ENCODE measurements at places on chromosomes 13 and 19. TPM values are rescaled to one million over a fixed set of nuclear protein-coding genes. Genes with fewer than 3 reads are reported as not detected.

GRCh38 chr13:75071395-75071794 lies 410.6 kb downstream of the TBC1D4 start:
- no peak overlapping the region for H3K27ac ChIP-seq
- DNase-seq = no peak
- no peaks in the 10 kb centered on the region for H3K27me3 ChIP-seq

RDH13 gene
- 31.1 TPM for total RNA-seq

DNA sequence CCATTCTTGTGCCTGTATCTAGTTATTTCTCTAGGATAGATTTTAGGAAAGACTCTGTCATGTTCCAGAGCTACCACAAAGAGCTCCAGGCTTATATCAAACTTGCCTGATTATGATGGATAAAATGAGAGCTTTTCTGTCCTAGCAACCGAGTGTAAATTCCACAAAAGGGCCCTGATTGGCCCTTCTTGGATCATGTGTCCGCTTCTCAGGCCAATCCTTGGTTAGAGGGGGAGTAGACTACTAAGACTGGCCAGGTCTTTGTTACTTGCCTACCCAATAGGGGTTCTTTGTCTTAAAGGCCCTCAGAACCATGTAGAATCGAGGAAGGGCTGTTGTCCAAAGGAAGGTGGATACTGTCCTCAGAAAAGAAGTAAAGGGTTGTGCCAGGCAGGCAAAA lies 2.4 kb downstream of the DHX34 start:
- peaks cover 15% of the 10 kb centered on the region for H3K4me1 ChIP-seq
- H3K27ac ChIP-seq = no peak overlapping the region
- H3K27me3 ChIP-seq = no peaks in the 10 kb centered on the region
- DNase-seq = peak; percentile 41
- peaks cover 28% of the 10 kb centered on the region for H3K36me3 ChIP-seq
- no peak overlapping the region for H3K4me3 ChIP-seq

LHB gene
- 3.7 TPM for total RNA-seq

- no peaks in the 10 kb centered on the region for H3K4me1 ChIP-seq
- H3K27me3 ChIP-seq = no peaks in the 10 kb centered on the region
- no peak for DNase-seq
- H3K4me3 ChIP-seq = no peak overlapping the region
Observed at GRCh38 chr13:53152057-53152421, 123.4 kb downstream of the OLFM4 start.

CAPN12 gene
- 8.8 TPM for total RNA-seq

DNA sequence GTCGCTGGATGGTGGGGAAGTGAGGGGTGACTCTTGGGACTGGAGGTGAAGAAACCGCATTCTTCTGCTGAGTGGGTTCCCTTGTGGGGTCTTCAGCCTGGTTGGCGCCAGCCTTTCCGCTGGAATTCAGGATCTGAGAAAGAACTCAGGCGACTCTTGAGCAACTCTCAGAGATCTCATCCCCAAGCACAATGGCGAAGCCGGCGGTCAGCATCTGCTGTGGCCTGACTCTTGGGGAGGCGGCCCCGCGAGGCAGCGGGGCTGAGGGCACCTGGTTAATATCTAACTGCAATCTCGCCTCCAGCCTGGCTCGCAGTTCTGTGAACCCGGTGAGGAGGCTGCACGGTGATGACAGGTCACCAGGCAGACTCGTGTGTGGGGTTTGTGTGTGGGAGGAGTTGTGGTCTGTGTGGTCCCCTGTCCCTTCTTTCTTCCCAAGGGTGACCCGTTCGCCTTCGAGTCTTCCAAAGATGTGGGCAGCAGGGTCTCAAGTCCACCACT lies 883 bp downstream of the ZNF441 start:
- H3K4me3 ChIP-seq = peak overlapping the region; percentile 56
- DNase-seq = no peak
- H3K27me3 ChIP-seq = no peaks in the 10 kb centered on the region
- H3K27ac ChIP-seq = no peak overlapping the region
- no peaks in the 10 kb centered on the region for H3K36me3 ChIP-seq

DNA sequence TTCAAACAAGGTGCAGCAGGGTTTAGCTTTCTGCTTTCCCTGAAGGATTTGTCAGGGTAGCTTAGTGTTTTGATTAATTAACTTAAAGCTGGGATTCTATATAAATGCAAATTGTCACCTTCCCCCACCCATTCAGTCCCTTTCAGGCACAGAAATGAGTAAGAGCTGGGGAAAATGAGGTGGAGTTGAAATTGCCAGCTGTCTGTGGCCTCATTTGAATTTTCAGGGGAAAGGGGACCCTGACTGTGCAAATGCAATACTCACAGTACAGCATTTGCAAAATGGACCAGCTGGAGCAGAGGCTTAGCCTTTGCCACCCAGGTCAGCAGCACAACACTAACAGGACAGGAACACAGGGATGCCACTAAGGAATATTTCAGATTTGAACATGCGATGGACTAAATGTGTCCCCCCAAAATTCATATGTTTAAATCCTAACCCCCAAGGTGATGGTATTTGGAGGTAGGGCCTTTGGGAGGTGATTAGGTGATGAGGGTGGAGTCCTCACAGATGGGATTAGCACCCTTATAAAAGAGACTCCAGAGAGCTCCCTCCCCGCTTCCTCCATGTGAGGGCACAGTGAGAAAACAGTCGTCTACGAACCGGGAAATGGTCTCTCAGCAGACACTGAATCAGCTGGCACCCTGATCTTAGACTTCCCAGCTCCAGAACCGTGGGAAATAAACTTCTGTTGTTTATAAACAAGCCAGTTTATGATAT lies 59.5 kb upstream of the CYSLTR2 start:
- no peak for DNase-seq
- no peaks in the 10 kb centered on the region for H3K36me3 ChIP-seq
- H3K4me1 ChIP-seq = no peaks in the 10 kb centered on the region
- H3K4me3 ChIP-seq = no peak overlapping the region

- H3K27ac ChIP-seq = peak overlapping the region; percentile 92
- H3K27me3 ChIP-seq = no peaks in the 10 kb centered on the region
- no peak for DNase-seq
- H3K36me3 ChIP-seq = peaks cover 39% of the 10 kb centered on the region
- H3K4me3 ChIP-seq = peak overlapping the region; percentile 87
- peaks cover 24% of the 10 kb centered on the region for H3K4me1 ChIP-seq
Observed at GRCh38 chr19:5624018-5624663, 1.3 kb downstream of the SAFB start.

SPACA4 gene
- not detected for total RNA-seq

DNA sequence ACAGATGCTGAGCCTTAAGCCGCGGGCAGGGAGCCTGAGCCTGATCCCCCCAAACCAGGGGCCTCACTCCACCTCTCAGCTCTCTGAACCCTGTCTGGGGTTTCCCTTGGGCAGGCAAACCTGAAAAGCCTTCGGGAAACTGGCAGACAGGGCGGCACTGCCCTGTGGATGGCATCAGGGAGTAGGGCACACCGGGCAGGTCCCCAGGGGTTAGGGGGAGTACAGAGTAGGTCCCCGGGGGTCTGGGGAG lies 9.7 kb downstream of the MKNK2 start:
- no peak for DNase-seq
- no peak overlapping the region for H3K4me3 ChIP-seq
- H3K27me3 ChIP-seq = no peaks in the 10 kb centered on the region
- H3K36me3 ChIP-seq = peaks cover 37% of the 10 kb centered on the region
- peaks cover 17% of the 10 kb centered on the region for H3K4me1 ChIP-seq

GRCh38 chr19:54677217-54677616 lies 14.4 kb downstream of the LILRB4 start:
- no peaks in the 10 kb centered on the region for H3K36me3 ChIP-seq
- H3K4me3 ChIP-seq = no peak overlapping the region
- DNase-seq = no peak
- H3K27me3 ChIP-seq = peaks cover 7% of the 10 kb centered on the region
- no peaks in the 10 kb centered on the region for H3K4me1 ChIP-seq

DNA sequence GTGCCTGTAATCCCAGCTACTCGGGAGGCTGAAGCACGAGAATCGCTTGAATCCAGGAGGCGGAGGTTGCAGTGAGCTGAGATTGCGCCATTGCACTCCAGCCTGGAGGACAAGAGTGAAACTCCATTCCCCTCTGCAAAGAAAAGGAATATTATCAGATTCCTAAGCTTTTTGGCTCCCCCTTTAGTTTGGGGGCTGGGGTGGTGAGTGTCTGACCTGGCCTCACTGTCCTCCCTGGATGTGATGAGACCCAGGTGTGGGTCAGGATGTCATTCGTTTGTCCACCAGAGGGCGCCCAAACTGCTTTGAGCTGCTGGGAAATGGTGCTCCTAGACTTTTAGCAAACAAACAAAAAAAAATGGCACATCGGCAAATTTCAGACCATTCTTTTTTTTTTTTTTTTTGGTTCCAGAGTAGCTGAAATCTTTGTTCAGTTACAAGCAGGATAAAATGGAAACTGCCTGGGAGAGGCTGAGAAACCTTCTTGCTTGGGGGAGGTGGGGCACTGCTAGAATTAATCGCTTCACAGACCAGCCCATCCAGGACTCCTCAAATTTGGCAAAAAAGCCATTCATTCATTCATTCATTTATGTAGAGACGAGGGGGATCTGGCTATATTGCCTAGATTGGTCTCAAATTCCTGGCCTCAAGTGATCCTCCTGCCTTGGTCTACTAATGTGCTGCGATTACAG lies 29.4 kb downstream of the SPC24 start:
- no peak overlapping the region for H3K27ac ChIP-seq
- DNase-seq = peak; percentile 39
- peaks cover 43% of the 10 kb centered on the region for H3K36me3 ChIP-seq
- no peak overlapping the region for H3K4me3 ChIP-seq
- H3K27me3 ChIP-seq = no peaks in the 10 kb centered on the region

ZNF534 gene
- not detected for total RNA-seq

HSPB6 gene
- total RNA-seq = 0.93 TPM

- no peaks in the 10 kb centered on the region for H3K27me3 ChIP-seq
- no peak for DNase-seq
- H3K27ac ChIP-seq = no peak overlapping the region
- H3K4me1 ChIP-seq = no peaks in the 10 kb centered on the region
- peaks cover 7% of the 10 kb centered on the region for H3K36me3 ChIP-seq
- no peak overlapping the region for H3K4me3 ChIP-seq
Observed at GRCh38 chr19:5083547-5083965, 114.6 kb downstream of the KDM4B start.

FBXW9 gene
- total RNA-seq = 14.0 TPM

DNA sequence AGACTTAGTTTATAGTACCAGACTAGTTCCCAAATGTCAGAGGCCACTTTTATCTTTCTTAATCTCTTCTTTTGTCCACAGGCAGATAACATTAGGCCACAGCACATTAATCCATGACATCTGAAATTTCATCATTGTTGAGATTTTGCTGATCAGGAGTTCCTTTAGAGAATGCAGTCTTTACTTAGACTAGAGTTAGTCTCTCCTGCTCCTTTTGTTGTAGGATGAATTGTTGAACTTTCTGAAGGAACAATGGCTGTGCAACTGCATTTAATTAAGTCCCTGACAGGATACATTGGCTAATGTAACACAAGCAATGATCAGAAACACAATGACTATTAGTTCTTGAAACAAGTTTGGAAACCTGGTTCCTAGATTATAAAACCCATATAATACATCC lies 266.3 kb downstream of the PCDH20 start:
- no peaks in the 10 kb centered on the region for H3K27me3 ChIP-seq
- no peak overlapping the region for H3K4me3 ChIP-seq
- H3K27ac ChIP-seq = no peak overlapping the region
- H3K36me3 ChIP-seq = no peaks in the 10 kb centered on the region
- H3K4me1 ChIP-seq = no peaks in the 10 kb centered on the region

- H3K4me1 ChIP-seq = no peaks in the 10 kb centered on the region
- no peaks in the 10 kb centered on the region for H3K27me3 ChIP-seq
- no peak overlapping the region for H3K4me3 ChIP-seq
- no peaks in the 10 kb centered on the region for H3K36me3 ChIP-seq
- no peak overlapping the region for H3K27ac ChIP-seq
Observed at GRCh38 chr13:95957331-95957730, 95.9 kb downstream of the UGGT2 start.

ZNF99 gene
- total RNA-seq = not detected

DNA sequence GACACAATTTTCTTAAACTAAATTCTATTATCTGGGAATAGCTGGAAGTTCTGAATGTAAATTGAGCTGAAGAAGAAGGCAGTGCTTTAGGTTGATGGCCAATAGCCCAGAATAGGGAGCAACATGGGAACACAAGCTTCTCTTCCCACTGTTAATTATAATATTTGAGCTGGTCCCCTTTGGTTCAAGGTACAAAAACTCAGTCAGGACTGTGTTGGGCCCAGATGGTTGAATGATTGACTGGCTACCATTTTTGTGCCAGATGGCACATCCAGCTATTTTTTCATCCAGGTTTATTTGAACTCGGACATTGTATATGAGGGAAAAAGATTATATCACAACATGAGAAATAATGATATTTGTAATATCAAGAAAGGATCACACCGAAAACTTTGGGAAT lies 458.9 kb downstream of the SLITRK1 start:
- no peaks in the 10 kb centered on the region for H3K27me3 ChIP-seq
- no peak overlapping the region for H3K27ac ChIP-seq
- no peaks in the 10 kb centered on the region for H3K4me1 ChIP-seq
- H3K36me3 ChIP-seq = no peaks in the 10 kb centered on the region

DNA sequence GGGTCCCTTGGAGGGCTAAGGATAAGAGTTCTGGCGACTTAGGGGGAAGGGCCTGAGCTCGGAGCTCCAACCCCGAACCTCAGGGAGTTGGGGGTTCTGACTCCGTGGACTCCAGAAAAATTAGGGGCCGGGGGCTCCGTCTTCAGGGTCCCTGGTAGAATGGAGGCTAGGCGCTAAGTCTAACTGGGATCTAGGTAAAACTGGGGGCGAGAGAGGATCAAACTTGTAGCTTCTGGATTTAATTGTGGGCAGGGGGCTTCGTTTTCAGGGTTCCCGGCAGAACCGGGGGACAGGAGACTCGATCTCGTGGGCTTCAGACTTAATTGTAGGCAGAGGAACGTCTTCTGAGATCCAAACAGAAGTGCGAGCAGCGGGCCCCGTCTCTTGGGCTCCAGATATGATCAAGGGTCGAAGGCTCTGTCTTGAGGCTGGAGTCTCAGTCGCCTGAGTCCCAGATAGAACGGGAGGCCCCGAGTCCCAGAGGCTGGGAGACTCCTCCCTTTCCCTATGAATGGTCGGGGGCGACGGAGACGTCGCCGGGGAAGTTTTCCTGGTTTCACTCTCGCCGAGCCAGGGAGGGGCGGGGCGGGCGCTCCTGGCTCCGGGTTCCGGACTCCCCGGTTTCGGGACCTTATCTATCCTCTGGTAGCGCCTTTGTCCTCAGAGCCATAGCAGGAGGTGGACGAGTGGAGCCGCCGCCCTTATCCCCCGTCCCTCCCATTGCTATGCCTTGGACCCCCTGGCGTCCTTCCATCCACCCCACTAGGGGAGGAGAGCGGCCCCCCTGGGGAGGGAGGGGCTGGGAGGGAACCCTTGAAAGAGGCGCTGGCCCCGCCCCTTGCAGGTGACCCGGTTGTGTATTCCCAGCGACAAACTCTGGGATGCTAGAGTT lies 1.3 kb downstream of the NECTIN2 start:
- peak overlapping the region; percentile 92 for H3K27ac ChIP-seq
- peak; percentile 8 for DNase-seq
- no peaks in the 10 kb centered on the region for H3K36me3 ChIP-seq
- peaks cover 57% of the 10 kb centered on the region for H3K4me1 ChIP-seq

RASGRP4 gene
- total RNA-seq = not detected

Data from HCT116 (cell line).